ENCODE measurements at places on chromosomes 1 and 21.

DNA sequence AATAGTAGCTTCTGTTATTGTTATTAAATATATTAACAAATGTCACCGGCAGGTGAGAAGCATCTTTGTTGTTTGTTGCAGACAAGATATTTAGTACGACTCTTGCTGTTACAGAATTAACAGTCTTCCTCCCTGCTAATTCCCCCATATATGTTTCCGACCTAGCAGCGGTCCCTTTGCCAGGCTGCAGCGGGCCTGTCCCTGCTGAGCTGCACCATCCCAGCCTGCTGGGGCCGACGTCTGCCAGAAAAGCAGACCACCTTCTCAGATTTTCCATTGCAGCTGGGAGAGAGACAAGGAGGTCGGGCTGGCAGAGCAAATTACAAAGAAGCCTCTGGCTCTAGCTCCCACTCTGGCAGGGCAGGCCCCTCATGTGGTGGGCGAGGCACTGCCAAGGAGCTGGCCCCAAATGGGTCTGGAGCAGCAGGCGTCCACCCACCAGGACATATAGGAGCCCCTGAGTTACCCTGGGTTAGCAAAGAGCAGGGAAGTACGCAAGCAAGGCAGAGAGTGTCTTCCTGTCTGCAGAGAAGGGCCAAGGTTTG lies 142.7 kb downstream of the FOXD2 start:
- DNase-seq = no peak

- DNase-seq = no peak
Measured at GRCh38 chr1:209546390-209547085, 37.0 kb upstream of the CAMK1G start.

DNA sequence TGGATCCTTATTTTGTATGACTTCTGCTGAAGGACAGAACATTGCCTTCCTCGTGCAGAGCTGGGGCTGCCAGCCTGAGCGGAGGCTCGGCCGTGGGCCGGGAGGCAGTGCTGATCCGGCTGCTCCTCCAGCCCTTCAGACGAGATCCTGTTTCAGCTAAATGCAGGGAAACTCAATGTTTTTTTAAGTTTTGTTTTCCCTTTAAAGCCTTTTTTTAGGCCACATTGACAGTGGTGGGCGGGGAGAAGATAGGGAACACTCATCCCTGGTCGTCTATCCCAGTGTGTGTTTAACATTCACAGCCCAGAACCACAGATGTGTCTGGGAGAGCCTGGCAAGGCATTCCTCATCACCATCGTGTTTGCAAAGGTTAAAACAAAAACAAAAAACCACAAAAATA lies 27.5 kb upstream of the KDM4A start:
- DNase-seq = no peak

- DNase-seq = no peak
Measured at GRCh38 chr1:27551170-27551952, 52.6 kb downstream of the AHDC1 start.

- DNase-seq = peak; percentile 59
Measured at GRCh38 chr1:160078512-160079195, 2.7 kb upstream of the KCNJ9 start.

GRCh38 chr1:229226796-229227195 lies 44.1 kb upstream of the RAB4A start:
- DNase-seq = no peak

DNA sequence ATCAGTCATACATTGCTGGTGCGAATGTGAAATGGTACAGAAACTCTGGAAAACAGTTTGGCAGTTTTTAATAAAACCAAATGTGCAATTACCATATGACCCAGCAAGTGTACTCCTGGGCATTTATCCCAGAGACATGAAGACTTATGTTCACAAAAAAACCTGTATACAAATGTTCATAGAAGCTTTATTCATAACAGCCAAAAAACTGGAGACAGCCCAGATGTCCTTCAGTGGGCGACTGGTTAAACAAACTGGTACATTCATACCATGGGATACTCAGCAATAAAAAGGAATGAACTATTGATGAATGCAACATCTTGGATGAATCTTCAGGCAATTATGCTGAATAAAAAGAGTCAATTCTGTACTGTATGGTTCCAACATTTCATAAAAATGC lies 97.8 kb downstream of the DTL start:
- DNase-seq = no peak

DNA sequence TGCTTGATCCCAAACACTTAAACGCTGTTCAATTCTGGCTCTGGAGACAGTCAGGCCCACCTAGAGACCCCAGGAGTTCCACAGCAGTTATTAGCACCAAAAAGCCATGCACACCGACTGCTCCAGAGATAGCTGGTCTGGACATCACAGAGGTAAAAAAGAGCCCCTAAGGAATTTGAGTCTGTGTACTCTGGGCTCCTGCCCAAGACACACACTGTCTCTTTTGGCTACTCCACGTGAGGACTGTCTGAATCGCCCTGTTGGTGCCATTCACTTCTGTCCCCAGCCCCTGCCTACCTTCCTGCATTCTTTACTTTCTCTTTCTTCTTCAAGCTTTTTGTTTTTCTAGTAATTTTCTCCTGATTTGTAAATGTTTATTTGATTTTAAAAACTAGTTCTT lies 197.4 kb downstream of the ADGRL2 start:
- no peak for DNase-seq

DNA sequence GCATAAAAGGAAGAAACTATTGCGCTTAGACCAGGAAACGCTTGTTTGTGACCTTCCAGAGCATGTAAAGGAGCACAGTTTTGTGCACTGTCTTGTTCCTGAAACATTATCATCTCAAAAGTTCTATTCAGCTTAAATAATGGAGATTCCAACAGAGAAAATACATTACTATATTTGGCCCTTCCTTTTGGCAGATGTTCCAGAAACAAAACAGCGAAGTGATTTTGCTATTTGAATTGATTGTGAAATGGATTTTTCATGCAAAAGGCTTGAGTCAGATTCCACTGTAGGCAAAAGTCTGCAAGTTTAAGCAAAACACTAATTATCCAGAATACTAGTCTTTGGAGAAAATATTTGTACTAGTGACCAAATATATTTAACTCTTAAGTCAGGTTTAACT lies 80.3 kb upstream of the PTBP2 start:
- DNase-seq = no peak

DNA sequence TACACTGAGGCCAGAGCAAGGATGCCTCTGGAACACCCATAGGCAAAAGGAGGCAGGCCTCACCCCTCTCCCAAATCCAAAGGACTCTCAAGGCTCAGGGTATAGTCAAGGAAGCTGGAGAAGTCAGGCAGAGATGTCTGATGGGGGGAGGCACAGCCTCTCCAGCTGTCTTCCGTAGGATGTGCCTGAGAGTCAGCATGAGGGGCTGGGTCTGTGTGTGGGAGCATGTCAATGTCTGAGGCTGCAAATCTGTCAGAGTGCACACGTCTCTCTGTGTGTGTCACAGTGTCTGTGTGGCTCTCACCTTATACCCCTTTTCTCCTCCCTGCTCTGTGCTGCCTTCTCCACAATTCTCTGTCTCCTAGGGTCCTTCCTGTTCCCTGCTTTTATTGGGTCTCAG lies 4.0 kb downstream of the HPCAL4 start:
- no peak for DNase-seq

DNA sequence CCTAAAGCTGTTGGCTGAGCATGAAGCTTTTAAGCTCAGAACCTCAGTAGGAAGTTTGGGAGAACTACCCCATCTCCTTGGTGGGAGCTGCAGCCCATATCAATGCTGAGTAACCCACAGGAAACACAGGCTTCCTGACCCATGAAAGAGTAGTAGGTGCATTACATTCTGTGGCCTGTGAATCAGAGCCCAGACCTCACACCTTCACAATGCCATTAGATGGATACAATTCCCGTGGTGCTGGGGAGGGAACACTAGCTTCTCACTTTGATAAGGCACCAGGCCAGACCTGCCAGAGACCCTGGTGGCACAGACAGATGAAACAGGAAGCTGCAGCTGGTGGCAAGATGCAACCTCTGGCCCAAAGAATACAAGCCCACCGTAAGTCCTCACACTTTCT lies 308.8 kb downstream of the NPHP4 start:
- DNase-seq = no peak

DNA sequence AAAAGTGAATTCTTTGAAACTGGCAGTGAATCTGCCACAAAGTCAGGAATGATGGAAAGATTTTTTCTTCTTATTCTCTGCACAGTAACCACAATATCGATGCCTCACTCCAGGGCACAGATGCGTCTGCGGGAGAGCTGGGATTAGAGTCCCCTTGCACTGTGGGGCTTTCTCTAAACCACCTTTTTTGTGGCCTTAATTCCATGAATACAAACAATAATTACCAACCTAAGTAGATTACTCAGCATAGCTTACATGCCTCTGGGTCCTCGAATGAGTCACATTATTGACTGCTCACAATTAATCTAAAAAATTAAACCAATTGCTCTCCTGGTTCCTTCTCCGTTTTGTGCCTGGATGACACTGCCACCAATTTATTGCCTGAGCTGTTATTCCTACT lies 125.8 kb downstream of the KAZN start:
- no peak for DNase-seq

- DNase-seq = no peak
Measured at GRCh38 chr1:186757851-186758250, 70.9 kb upstream of the PLA2G4A start.

DNA sequence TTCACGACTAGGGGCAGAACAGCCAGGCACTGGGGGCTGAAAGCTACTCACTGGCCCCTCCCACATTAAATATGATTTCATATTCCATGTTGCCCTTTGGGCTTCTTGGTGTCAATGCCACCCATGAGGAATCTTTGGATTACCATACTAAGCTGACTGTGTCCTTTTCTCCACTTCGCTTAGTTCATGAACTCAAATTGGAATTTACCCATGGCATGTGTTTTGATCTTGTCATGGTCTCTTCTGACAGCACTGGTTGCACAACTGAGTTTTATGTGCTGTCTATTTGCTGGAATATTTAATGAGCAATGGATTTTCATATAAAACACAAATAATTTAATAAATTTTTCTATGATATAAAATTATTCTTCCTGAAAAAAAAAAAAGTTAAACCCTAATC lies 59.2 kb downstream of the SERBP1 start:
- no peak for DNase-seq

DNA sequence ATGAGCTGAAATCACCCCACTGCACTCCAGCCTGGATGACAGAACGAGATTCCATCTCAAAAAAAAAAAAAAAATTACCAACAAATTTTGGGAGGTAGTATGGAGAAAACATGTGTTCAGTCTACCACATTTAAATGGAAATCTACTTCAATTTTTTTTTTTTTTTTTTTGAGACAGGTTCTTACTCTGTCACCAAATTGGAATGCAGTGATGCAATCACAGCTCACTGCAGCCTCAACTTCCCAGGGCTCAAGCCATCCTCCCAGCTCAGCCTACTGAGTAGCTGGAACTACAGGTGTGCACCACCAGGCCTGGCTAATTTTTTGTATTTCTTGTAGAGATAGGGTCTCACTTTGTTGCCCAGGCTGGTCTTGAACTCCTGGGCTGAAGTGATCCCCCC lies 82.1 kb downstream of the GFI1 start:
- no peak for DNase-seq

DNA sequence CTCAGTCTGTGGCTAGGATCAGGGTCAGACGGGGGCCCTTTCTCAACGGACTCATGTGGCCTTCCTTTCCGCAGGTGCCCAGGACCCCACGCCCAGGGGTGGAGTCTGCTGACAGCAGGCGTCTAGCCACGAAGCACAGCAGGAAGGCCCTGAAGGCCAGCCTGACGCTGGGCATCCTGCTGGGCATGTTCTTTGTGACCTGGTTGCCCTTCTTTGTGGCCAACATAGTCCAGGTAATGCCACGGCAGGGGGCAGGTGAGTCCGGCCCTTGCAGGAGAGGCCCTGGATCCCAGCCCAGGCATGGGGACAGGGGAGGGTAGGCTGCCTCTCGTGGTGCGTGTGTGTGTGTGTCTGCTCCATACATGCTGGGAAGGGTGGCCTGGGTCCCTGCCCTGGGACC lies 13.8 kb downstream of the HTR6 start:
- no peak for DNase-seq

DNA sequence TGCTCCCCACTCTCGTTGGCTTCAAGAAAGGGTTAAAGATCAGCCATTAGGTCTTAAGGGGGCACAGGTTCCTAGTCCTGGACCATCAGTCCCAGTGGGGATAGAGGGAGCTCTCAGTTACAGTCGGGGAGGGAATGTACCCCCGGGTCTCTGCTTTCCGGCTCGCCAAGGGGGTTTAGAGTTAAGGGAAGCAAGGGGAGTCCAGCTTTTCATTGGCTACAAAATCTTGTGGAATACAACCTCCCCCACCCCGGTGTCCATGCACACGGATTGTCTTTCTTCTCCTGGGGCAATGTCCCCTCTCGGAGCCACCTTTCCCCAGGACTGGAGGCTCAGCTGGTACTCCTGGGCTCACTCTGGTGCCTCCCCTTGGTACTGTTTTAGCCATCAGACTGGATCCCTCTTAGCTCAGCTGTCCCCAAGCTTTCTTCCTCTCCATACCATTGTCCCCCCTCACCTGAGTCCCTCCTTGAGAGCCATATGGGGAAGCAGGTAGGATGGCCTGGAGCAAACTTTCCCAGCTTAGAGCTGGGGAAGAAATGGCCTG lies at the start of gene A3GALT2:
Gene A3GALT2, minus strand, starts transcription at position 480 of the 547 bp plus-strand sequence. Its CDS starts 0 bp downstream, at position 480.
- no peak for DNase-seq

DNA sequence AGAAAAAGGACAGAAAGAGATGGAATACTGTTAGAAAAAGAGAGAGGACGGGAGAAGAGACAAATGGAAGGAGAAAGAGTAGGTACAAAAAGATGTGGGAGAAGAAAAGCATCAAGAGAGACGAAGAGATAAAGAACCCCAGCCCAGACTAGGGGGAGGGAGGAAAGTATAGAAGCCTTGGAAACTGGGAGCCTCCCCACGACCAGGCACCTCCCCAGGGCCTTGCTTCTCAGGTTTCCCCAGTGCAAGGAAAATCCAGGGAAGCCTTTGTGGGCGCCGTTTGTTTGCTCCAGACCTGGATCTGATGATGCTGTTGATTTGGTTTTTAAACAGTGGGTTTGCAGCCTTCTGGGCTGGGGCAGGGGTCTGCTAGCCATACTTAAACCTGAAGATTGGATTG lies 15.2 kb upstream of the ALX3 start:
- no peak for DNase-seq

- no peak for DNase-seq
Measured at GRCh38 chr21:43900690-43901089, 35.7 kb downstream of the AGPAT3 start.

GRCh38 chr1:15411593-15412137 lies 2.0 kb downstream of the EFHD2 start:
- peak; percentile 46 for DNase-seq

- no peak for DNase-seq
Measured at GRCh38 chr21:42806509-42807140, 72.7 kb downstream of the WDR4 start.

DNA sequence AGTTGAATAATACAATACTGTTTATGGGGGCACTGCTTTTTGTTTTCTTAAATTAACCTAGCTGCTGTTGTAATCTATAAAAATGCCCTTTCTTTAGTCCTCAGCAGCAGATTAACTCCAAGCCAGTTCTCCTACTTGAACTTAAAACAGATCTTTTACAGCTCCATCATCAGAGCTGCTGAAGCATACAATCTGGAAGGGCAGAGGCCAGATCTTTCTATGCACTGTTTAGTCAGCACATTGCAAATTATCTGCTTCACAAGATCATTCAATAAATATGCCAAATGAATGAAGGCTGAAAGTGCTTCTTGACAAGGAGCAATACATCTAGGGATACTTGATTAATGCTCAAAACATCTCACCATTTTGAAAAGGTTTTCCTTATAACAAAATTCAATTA lies 115.8 kb downstream of the PLPPR5 start:
- DNase-seq = no peak

Data from activated CD4-positive, CD25-positive, alpha-beta regulatory T cell treated with anti-CD3 and anti-CD28 coated beads, Interleukin-2, amount 50 U/mL, for 72 hours (primary cell).